Thyroid gland (tissue), 4 donors: ENCODE measurements at places on chromosomes 6 and 20. TPM values are rescaled to one million over a fixed set of nuclear protein-coding genes. Genes with fewer than 3 reads are reported as not detected.

TRIM26 gene
- total RNA-seq: 72.2 TPM

- DNase-seq: no peak
Measured at GRCh38 chr6:93789532-93789931, 370.2 kb upstream of the EPHA7 start.

GNAS gene
- total RNA-seq: 4,226 TPM

- no peak for DNase-seq
Measured at GRCh38 chr20:48801197-48801596, 26.6 kb downstream of the PREX1 start.

- DNase-seq: no peak
Measured at GRCh38 chr6:53829698-53830221, 35.0 kb downstream of the LRRC1 start.

GRCh38 chr20:3383878-3384495, 23.5 kb downstream of the DNAAF9 start:
- DNase-seq: no peak

TDRD6 gene
- total RNA-seq: 1.3 TPM

DNA sequence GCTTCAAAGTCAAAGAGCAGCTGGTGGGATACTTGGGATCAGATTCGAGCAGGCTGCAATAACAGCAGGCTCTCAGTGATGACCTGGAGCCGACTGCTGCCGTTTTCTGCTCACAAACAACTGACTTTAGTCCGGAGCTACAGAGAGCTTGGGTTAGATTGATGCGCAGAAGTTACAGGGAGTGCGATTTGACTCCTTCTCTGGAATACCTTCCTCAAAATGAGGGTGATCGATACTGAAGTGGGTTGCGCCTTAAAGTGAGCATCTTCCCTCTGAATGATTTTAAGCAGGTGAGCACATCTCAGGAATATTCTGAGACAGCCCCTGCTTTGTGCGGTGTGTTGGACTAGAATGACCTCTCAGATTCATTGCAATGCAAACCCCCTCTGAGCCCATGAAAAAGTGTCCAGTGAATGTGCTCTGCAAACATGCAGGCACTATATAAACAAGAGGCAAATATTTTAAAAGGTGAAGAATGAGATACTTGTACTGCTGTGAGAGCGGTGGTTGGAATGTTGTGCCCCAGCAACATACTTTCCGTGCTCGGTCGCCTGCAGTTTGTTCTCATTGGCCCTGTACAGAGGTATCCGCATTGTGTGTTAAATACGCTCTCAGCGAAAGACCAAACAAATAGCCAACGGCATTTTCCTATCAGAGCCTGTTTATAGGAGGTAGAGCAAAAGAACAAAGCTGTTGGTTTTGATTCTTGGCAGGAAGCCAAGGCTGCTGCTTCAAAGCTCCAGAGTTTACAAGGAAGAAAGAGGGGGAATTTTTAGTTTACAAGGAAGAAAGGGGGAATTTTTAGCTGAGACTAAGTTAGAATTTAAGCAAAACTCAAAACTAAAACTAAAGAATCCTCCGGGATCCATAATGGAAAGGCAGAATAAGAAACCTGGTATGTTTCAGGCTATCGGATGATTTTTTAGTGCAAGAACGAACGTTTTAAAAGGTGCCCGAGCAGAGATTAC, 67.7 kb downstream of the PHACTR2 start:
- peak; percentile 89 for DNase-seq

PRR18 gene
- not detected for total RNA-seq

- DNase-seq: peak; percentile 64
Measured at GRCh38 chr20:48070991-48071652, 285.8 kb upstream of the SULF2 start.

NQO2 gene
- total RNA-seq: 20.7 TPM

LTV1 gene
- total RNA-seq: 15.7 TPM

DNA sequence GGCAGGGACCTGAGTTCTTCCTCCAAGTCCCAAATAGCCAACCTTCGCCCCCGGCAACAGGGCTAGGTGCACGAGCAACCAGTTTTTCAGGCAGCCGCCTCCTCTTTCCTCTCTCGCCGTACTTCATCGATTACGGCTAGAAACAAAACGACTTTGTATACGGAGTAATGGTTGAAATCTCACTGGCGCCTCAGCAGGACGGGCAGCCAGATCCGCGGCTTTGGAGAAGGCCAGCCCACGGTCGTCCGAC, 333 bp upstream of the SMIM13 start:
- no peak for DNase-seq

CNPY3 gene
- total RNA-seq: 51.4 TPM

- DNase-seq: no peak
Measured at GRCh38 chr6:170433163-170434116, 119.7 kb downstream of the PSMB1 start.

DNA sequence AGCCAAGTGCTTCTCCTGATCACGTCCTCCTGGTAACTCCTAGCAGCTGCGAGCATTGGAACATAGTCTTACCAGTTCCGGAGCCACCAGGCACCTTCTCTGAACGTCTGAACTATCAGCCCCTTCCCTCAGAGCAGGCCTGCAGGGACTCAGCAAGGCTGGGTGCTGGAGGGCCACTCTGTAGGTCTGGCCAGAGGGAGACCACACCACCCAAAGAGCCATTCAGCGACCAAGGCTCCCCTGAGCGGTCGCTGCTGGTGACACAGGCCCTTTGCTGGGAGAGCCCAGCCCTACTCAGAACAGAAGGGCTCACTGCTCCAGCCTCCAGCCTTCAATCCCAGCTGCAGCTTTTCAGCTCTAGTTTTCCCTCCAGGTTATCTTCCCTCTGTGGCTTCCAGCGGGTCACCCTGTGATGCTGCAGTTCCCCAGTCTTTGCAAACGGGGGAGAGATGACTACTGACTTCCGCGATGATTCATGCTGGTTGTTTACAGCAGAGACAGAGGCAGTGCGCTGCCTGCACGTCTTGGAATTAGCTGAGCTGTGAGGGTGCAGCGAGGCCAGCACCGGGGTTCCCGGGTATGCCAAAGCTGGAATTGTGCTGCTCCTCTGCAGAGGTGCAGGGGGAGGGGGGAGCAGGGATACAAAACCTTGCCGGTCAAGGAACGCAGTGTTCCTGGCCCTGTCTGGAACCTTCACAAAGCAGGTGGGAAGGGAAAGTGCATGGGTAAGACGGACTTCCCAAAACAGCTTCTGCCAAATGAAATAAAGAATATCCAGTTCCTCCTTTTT, 161.4 kb downstream of the LY86 start:
- DNase-seq: peak; percentile 14

GRCh38 chr6:112934433-112935327, 587.5 kb downstream of the RFPL4B start:
- no peak for DNase-seq

- peak; percentile 57 for DNase-seq
Measured at GRCh38 chr20:645318-646106, 7.5 kb downstream of the SRXN1 start.

GRCh38 chr6:121666814-121667213, 231.4 kb downstream of the GJA1 start:
- DNase-seq: no peak

DNA sequence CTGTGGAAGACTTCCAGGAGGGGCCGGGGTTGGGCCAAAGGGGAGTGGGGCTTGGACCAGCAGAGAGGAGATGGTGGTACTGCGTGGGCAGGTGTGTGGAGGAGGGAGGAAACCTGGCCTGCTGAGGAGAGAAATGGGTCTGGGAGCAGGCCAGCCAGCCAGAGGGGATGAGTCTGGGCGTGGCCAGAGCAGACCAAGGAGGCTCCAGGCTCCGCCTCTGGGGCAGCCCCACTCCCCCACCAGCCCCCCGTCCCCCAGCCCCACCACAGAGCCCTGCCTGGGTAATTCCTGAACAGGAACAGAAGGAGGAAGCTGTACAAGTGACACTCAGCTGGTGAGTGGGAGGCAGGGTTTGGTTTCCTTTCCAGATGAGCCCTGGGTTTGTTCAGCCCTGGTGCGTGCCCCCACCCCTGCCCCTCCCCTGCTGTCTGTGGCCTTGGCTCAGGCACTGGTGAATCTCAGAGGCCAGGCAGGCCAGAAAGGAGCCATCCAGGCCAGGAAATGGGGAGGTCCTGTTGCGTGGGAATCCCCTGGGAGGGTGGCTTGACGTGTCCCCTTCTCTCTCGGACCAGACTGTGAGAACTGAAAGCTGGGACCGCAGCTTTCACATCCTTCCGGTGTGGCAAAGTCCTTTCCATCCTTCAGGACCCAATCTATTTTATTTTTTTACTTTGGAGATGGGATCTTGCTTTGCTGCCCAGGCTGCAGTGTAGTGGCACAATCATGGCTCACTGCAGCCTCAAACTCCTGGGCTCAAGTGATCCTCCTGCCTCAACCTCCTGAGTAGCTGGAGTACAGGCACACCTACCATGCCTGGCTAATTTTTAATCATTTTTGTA, 9.4 kb upstream of the SRC start:
- no peak for DNase-seq

DNA sequence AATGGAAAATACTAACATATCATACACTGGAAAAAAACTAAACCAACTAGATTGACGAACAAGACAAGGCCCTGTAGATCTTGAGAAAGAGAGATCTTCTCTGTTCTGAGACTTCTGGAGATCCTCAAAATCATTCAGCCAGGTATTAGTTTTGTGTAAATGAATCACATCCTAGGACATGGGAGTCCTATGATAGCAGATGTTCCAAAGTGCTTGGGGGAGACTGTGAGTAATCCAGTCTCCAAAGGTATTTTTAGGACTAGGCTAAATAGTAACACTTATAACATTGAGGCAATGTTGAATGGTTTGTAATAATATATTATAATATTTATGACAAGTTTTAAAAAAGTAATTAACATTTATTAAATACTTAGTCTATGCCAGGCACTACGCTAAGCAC, 275.0 kb downstream of the BTBD9 start:
- no peak for DNase-seq

DNA sequence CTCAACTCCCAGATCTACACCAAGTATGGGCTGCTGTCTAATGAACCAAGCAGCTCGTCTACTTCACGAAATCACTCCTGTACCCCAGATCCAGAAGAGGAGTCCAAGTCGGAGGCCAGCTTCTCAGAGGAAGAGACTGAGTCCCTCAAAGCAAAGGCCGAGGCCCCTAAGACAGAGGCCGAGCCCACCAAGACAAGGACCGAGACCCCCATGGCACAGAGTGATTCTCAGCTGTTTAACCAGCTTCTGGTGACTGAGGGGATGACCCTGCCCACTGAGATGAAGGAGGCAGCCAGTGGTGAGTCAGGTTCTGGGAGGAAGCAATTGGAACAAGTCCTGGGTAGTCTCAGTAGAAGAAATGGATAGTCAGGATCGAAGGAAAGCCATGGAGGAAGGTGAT, 5.8 kb downstream of the CUL9 start:
- DNase-seq: no peak
